Activated CD4-positive, CD25-positive, alpha-beta regulatory T cell (primary cell): ENCODE measurements at places on chromosomes 2 and 18.

DNA sequence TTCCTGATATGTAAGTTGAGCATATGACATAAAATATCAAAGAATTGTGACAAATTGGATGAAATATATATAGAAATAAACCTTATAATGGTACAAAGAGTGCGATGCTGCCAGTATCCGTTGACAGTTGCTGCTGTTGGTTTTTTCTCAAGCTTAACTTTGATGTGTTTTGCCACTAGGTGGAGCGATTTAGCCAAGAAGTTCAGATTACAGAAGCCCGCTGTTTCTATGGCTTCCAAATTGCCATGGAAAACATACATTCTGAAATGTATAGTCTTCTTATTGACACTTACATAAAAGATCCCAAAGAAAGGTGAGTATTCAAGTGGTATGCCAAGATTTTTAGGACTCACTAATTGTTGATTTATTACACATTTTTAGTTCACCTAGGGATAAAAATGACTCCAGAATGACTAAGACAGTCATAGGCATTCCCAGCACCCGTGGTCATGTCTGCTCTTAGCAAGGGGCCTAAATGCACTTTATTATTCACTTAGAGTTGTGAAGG lies 2.1 kb downstream of the RRM2 start:
- no peak for DNase-seq

DNA sequence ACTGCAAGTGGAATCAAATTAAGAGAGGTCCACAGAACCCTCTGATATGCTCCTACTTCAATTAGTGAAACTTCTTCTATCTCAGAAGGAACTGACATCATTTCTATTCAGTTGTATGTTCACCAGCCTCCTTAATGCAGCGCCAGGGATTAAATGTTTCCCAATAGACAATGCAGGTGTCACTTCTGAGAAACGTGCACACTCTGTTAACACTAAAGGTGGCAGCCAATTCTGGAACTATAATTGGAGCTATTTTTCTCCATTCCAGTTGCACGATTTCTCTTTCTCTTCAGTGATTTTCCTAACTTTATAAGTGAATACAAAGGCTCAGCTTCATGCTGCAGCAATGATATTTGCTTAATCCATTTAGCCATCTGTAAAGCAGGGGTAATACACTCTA lies 821.9 kb downstream of the TDRD15 start:
- no peak for DNase-seq

DNA sequence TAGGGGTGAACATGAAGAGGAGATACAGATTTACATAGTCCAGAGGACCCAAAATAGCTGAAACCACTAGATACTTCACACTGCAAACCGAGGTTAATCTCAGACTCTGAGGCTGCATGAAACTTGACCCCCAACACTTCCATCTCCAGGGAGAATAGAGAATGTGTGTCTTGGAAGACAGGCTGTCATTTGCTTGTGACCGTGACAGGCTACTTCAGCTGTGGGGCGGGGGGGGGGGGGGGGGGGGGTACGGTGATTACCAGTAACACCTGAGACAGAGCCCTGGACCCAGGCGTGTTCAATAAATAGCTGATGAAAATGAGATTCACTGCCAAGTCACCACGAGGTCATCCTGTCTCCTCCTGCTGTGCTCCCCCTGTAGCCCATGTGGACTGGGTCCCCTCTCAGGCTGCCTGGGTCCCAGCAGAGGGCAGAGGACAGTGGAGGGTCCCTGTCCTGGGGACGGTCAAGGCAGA lies 5.7 kb upstream of the KLHL29 start:
- no peak for DNase-seq

GRCh38 chr2:19232312-19232711 lies 126.1 kb downstream of the OSR1 start:
- no peak for DNase-seq

GRCh38 chr18:79583426-79583825 lies 96.2 kb upstream of the CTDP1 start:
- DNase-seq, result no peak

DNA sequence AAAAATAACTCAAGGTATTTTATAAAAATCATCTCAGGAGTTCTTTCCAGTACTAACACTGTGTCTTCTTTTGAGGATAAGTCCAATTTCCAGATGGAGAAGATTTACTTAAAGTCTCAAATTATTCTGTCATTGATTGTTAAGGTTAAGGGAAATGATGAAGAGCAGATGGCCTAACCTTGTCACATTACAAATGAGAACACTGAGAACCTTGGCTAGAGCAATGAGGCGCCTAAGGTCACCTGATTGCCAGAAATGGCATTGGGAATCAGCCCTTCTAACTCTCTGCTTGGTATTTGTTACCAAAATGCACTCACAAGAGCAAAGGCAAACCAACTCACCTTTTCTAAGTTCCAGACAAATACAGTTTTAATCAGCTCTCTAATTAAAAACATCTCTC lies 835.1 kb downstream of the RNF144A start:
- no peak for DNase-seq

DNA sequence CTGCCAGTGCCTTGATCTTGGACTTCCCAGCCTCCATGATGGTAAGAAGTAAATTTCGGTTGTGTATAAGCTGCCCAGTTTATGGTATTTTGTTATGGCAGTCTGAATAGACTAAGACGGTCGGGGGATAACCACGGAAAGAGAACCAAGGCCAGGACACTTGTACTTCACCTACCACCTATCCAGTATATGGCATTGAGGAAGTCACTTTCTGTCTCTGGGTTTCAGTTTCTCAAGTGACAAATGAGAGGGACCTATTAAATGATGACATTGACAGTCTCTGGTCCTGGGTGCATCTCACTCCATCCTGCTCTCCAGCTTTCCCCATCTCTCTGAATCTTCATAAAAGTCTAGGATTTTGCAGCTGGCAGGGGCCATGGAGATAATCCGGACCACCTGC lies 183.8 kb upstream of the MSH6 start:
- DNase-seq, result no peak

- no peak for DNase-seq
These were observed 134.4 kb upstream of the SLC1A4 start for GRCh38 chr2:64854773-64855237.

- DNase-seq, result no peak
These were observed 26.2 kb downstream of the INHBB start for GRCh38 chr2:120371969-120372625.

DNA sequence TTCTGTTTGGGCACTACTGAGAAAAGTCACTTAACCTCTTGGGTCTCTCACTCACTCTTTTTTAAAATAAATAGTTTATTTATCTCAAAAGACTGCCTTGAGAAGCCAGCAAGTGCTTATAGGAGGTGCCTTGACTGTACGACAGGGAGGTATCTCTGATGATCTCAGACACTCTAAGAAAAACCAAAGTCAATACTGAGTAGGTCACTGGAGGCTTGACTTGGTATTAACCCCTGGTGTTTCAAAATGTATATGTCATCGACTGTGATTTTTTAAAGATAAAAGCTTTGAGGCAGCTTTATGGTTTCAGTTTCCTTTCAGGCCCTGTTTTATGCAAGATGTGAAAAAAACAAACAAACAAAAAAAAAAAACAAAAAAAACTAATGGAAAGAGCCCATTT lies 33.7 kb downstream of the MREG start:
- no peak for DNase-seq

DNA sequence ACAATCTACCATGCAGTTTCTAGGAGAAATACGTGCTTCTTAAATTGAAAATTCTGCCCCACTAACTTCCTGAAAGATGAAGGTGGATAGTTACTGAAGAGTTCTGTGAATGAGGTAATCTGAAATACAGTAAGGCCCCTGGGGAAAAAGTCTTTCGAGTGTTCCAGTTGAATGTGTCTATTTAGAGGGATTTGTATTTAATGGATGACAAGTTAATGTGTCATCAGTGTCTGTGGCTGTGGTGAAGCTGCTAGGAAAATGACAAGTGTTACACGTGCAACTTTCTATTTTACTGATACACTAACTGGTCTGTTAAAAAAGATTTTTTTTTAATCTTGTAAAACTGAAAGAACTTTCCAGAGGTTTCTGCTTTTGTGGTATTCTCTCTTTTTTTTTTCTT lies 384.6 kb downstream of the STK39 start:
- no peak for DNase-seq

DNA sequence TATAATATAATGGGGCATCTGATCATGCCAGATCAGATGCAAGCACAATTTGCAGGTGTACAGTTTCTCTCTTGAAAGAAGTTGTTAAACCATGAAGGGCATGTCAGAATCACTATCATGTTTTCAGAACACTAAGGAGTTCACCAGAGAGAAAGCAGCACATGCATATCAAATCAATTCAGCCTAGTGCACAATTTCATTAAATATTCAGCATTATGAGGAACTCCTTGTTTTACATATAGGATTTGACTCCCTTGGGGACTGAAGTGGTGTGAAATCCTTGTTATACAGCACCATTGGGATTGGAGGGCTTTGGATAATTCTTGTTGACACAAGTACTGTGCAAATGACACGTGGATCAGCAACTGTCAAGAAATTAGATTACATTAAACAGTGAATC lies 562.1 kb upstream of the KLHL29 start:
- no peak for DNase-seq

DNA sequence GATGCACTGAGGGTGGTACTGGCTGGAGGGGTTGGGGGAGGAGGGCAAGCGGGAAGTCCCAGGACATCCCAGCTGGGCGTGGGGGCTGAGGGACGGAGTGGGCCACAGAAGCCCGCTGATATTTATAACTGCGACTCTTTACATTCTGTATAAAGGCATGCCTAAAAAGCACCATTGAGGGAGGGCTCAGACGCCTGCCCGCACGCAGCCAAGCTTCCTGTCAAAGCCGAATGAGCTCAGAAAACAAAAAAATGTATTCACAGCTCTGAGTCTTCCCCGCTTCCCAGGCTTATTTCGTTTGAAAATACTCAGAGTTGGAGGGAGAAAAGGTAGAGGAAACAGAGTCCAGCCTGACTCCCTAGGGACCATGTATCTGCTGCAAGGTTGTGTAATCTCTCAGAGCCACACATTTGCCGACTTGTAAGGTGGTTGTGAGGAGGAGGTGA lies 170.1 kb upstream of the HAAO start:
- no peak for DNase-seq

DNA sequence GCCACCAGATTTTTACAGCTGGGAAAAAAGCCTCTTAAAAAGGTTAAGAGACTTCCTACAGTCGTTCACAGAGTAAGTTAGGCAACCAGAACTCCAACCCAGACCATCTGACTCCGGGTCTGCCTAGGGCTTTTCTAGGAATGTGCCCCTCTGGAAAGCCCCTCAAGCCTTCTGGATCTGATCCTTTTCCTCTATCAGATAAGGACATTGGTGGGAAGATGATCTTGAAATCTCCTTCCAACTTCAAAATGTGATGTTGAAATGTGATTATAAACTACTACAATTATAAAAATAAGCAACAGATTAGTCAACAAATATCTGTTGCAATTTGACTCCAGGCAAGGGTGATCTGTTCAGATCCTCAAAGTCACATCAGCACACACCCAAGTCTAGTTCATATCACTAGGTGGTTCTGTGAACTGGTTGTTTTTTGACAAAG lies 270.4 kb downstream of the ARHGAP15 start:
- DNase-seq, result no peak

GRCh38 chr2:8380026-8380425 lies 301.8 kb upstream of the ID2 start:
- no peak for DNase-seq

DNA sequence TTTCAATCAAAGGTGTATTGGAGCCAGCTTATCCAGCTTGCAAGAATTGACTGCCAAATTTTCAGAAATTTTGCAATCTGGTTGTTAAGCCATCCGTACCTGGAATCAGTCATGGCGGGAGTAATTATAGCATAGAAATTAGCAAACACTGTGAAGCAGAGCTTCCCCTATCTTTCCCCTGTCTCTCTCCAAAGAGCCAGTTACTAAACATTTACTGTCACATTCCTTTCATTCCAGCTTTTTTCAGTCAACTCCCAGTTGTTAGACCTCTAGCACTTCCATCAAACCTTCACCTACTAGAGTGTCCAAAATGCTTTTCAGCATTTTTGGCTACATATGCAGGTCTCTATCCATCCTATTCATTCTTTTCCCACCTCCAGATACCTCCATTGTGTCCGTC lies 137.4 kb downstream of the MC4R start:
- DNase-seq, result no peak

- no peak for DNase-seq
These were observed 126.2 kb downstream of the AGPS start for GRCh38 chr2:177518754-177519153.

DNA sequence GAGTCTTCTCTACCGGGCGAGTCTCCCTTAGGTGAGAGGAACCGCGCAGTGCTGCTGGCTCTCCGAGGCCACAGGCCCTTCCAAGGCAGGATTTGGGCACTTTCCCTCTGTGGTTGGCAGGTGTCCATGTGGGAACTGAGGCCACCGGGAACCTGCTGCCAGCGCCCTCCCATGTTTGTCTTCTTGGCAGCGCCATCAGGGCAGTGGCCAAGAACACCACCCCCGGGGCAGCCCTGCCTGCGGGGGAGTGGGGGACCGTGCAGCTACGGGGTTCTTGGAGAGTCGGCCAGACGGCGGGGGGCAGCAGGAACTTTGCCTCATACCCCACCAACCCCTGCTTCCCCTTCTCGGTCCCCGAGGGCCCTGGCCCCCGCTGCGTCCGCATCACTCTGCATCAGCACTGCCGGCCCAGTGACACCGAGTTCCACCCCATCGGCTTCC lies 10.0 kb downstream of the CAPN10 start:
- DNase-seq, result no peak

DNA sequence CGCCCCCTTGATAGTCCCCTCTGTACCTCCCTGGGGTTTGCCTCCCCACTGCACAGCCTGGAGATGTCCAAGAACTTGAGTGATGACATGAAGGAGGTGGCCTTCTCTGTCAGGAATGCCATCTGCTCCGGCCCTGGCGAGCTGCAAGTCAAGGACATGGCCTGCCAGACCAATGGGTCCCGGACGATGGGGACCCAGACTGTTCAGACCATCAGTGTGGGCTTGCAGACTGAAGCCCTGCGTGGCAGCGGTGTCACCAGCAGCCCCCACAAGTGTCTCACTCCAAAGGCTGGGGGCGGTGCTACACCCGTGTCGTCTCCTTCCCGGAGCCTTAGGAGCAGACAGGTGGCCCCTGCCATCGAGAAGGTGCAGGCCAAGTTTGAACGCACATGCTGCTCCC lies 119.9 kb downstream of the MTCL1 start:
- DNase-seq, result no peak

DNA sequence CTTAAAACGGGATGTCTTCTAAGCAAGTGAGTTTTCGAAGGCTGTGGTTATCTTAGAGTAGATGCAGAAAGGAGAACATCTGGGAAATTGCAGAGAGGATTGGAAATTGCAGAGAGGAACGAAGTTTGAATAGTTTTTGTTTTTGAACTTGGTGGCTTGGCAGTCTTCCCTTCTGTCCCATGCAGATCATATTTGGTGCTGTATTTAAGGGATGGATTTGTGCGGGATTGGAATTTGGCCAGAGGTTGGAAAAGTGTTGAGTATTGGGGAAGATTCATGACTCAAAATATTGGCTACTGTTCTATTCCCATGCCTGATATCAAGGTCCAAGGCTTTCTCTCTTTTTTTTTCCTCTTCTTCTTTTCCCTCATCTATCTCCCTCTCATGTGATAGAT lies 18.2 kb downstream of the PTPRM start:
- no peak for DNase-seq

GRCh38 chr2:239769554-239770245 lies 255.4 kb downstream of the NDUFA10 start:
- no peak for DNase-seq
